ENCODE measurements at places on chromosomes 2 and 18.
A peak's percentile ranks its signal among the peaks of the same experiment; 100 is the strongest.

DNA sequence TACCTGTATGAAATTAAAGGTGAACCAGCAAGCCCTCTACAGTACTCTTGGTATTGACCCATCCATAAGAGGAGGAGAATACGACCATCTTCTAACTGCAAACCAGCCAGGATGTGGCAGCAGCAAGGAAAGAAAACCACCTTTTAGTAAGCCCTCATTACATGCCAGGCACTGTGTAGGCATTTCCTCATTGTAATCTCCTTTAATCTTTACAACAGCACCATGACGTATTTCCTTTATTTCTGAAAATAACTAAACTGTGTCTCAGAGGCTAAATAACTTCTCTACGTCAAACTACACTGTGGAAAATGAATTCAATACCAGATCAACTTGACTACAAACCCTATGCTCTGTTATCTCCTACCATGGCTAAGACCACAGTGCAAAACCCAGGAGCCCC, 18.2 kb downstream of the WDR35 start:
- DNase-seq, result peak; percentile 2

GRCh38 chr2:166090908-166091307, 36.9 kb downstream of the SCN1A start:
- DNase-seq, result no peak

- DNase-seq, result no peak
Observed at GRCh38 chr2:241891988-241892298, 22.4 kb downstream of the RTP5 start.

- DNase-seq, result no peak
Observed at GRCh38 chr2:207693641-207694249, 17.7 kb upstream of the CCNYL1 start.

GRCh38 chr2:204030322-204030721, 93.8 kb downstream of the ICOS start:
- DNase-seq, result no peak

GRCh38 chr2:10920764-10921388, 9.1 kb downstream of the KCNF1 start:
- DNase-seq, result no peak

DNA sequence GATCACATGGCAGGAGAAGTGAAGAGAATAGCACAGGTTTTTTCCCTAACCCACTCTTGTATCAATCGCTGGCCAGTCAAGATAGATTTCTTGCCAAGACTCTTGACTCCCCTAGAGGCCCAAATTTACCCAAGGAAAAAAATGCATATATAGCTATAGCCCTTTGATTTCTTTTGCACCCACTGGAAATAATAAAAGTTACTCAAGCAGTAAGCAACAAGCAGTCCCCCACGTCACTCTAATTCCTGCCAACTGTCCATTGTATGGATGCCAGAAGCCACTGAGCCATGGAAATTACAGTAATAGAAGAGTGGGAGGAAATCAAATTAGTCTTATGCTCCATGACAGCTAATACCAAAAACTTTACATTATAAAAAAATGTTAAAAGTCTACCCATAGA, 125.3 kb upstream of the SLC39A10 start:
- no peak for DNase-seq

- no peak for DNase-seq
Observed at GRCh38 chr18:76932026-76932819, 109.9 kb downstream of the ZNF236 start.

- DNase-seq, result no peak
Observed at GRCh38 chr2:28582595-28582994, 86.7 kb downstream of the PLB1 start.

GRCh38 chr18:72336786-72337185, 207.4 kb downstream of the CBLN2 start:
- no peak for DNase-seq

DNA sequence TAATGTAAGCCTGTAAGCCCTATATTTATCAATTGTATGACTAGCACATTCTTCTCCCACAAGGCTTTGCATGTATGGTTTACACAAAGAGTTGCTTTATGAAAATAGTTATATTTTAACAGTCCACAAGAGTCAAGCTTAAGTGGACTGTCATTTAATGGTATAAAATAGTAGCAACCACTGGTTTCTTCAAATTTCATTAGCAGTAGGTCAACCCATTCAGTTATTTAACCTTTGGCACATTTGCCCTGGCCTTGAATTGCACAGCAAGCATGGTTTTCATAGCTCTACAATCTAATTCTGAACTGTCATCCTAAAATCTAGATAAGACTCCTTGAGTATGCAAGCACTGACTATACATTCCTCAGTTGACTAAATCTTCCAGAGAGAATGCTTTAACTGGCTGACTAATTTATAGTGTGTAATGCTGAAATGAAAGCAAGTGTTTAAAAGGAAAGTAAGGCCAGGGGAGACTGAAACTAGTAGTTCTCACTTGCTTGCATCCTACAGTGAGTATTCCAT, 1.8 kb downstream of the DPP4 start:
- DNase-seq, result no peak

DNA sequence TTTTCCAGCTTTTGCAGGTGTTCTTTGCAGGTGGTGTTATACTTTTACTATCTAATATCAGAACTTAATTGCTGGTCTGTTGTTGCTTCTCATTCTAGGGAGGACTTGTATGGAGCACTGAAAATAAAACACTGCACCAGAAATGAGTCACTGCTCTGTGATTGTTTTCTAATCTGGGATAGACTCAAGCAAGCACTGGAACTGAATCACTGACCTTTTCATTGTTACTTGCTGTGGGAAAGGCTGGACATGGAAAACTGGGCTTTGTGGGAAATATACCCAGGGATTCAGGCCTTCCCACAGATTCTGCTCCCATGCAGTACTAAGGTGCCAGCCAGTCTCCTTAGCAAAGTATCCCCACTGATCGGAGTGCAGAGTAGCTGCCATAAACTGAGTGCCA, 470.0 kb upstream of the GCFC2 start:
- no peak for DNase-seq

GRCh38 chr2:1781291-1782080, 37.2 kb upstream of the PXDN start:
- DNase-seq, result peak; percentile 60

GRCh38 chr2:105627534-105627933, 117.2 kb upstream of the NCK2 start:
- DNase-seq, result no peak

DNA sequence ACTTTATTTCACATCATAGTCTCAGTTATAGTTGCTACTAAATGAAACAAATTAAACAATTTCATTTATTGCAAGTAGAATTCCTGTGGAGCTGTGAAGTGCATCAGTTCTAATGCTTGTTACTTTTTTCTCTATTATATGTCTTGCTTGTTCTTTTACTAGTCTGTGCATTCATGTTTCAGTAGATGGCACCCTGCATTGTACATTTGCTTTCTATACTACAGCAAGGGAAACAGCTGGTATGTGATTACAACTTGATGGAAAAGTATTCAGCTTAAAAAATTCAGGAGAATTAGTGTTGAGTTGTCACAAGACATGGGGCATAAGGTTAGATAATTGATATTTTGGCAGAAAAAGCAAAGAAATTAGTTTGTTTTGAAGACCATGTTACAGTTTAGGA, 72.3 kb downstream of the TANK start:
- DNase-seq, result no peak

DNA sequence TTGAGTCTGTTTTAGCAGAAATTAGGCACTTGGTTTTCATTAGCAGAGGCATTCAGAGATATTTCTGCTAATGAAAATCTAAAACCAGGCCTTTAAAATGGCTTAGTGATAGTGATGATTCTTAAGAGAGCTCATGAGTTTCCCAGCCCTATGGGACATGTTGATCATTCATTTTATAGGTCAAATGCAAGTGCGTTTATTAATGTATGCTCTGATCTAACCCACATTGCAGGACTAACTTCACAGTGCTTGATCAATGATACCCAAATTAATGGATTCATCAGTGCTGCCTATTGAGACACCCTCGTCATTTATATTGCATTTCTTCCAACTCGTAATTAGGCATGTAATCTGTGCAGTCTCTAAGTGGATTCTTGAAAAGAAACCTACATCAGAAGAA, 54.7 kb upstream of the ETAA1 start:
- DNase-seq, result no peak

DNA sequence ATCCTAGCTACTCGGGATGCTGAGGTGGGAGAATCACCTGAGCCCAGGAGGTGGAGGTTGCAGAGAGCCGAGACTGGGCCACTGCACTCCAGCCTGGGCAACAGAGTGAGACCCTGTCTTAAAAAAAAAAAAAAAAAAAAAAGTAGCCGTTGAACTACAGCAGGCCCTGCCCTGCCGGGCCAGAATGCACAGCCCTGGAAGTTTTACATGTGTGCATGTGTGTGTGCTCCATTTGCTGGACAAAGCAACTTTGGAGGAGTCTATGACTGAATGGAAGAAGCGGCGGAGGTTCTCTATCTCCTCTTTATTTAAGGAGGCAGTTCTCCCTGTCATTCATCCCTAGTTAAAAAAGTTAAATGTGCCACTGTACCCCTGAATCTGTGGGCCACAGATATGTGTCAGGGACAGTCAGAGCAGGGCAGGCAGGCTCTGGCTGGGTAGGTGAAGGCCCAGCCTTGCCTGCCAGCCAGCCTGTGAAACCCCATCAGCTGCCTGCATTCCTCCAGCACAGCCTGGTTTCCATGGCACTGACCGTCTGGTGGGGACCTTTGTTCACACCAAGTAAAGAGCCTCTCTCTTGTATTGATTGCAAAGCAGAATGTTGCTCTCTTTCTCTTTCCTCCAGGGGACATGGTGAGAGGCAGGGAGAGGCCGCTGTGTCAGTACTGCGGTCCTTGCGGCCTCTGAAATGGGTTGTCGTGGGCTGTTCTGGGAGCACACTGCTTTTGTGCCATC, 10.9 kb downstream of the LIPG start:
- DNase-seq, result no peak

DNA sequence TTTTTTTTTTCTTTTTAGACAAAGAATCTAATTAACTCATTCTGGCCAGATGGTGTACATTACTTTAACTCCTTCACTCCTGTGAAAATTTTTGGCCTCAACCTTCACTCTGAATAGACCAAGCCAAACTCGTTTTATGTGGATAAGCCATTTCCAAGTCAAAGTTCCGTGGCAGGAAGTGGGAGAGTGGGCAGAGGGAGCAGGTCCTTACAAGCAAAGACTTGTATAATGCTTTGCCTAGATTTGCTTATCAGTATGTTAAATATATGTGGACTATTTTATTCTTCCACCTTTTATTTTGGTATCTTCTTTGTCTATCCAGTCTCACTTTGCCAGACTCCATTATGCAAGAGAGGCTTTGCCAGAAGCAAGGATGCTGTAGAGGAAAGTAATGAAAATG, 178.1 kb upstream of the TNP1 start:
- no peak for DNase-seq

GRCh38 chr18:9181275-9181674, 44.7 kb downstream of the ANKRD12 start:
- DNase-seq, result no peak

DNA sequence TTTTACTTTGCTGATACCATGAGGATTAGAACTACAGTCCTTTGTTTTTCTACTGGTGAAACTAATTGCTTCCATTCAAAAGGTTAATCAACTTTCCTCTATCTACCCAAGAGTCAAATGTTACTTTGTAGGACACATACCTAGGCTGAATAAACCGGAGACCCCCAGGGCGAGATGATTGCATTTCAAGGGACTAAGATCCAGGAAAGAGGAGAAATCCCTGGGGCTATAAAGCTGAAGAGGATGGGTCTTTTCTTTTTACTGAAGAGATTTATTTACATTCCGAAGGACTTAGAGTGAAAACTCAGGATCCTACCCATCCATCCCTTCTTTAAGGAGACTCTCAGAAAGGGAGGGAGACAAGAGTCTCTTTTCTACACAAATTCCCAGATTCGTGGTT, 331.9 kb downstream of the CDH19 start:
- no peak for DNase-seq

- DNase-seq, result no peak
Observed at GRCh38 chr18:59606193-59607077, 90.8 kb downstream of the CCBE1 start.

DNA sequence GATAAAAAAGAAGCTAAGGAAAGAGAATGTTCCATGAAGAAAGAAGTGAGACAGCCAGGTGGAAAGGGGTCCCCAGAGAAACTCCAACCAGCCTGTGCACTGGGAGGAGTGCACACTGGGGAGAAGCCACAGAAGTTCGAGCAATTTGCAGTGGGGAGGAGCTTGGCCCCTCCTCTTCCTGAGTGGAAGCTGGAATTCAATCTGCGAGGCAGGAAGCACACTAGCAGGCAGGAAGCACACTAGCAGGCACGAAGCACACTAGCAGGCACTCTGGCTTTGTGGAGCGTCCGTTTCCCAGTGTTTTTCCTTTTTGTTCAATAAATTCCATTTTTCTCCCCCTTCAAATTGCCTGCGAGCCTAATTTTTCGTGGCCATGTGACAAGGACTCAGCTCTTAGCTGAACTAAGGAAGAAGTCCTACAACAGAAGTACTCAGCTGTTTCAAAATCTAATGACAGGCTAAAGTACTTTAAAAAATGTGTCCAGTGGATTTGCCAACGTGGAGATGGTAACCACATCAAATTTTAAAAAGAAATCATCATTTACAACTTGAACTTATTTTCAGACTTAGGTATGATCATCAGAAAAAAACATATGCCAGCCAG, 21.4 kb upstream of the SPIRE1 start:
- no peak for DNase-seq

DNA sequence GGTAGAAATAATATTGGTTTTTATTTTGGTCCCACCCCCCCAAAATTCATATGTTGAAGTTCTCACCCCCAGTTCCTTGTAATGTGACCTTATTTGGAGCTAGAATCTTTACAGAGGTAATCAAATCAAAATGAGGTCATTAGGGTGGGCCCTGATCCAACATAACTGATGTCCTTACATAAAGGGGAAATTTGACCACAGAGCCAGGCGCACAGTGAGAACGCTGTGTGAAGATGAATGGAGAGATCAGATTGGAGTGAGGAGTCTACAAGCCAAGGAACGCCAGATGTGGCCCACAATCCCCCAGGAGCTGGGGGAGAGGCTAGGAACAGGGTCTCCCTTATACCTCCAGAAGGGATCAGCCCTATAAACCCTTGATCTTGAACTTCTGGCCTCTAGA, 31.6 kb upstream of the TRIB2 start:
- DNase-seq, result no peak

DNA sequence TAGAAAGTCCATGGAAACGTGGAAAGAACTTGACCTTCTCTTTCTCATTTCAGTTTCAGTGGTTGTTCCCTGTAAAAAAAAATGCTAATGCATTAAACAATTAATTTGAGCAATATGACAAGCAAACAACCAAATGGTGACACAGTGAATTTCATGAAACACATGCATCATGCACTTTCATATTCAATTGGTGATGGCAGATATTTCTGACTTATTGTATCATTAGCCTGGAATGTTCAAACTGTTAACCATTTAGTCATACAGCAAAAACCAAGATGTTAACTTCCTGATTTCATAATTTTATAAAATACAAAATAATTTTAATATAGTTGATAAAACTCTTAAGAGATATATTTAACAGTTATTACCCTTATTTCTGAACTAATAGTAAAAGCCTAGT, 85.5 kb downstream of the SCN1A start:
- no peak for DNase-seq

- DNase-seq, result no peak
Observed at GRCh38 chr2:179596018-179596417, 265.4 kb downstream of the ZNF385B start.

GRCh38 chr2:229176136-229176535, 95.0 kb downstream of the PID1 start:
- DNase-seq, result no peak

All from T-helper 22 cell (primary cell).